ENCODE measurements at places on chromosomes 1 and 21. TPM values are rescaled to one million over a fixed set of nuclear protein-coding genes. Genes with fewer than 3 reads are reported as not detected.

DNA sequence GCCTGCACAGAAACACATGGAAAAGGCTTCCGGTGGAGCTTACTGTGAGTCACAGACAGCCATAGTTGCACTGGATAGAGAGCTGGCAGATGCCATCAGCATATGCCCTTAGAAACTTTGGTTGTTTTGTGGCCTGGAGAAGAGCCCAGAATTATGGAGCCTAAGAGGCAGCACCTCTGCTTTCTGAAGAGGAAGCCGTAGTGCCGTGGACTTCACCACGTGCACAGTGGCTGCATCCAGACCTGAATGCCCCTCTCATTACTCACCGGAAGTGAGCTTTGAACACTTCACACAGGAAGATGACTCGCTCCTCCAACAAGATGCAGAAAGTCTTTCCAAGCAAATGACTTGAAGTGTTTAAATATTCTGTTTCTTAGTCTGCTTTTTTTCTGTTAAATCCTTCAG is 28.4 kb downstream of the JUN start:
- peak; percentile 87 for ATAC-seq

DNA sequence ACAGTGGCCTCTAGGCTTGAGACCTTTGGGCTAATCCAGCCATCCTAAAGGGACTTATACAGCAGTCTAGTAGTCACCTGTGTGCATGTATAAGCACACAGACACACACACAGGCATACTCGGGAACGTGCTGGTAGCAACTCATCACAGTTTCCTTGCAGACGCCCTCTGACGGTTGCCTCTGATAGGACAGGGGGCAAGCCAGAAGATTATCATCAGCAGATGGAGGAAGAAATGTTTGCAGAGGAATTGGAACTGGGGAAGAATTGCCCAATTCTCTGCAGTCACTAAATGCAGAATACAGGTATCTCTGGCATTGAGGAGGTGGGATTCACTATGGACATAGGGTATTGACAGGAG is 222.2 kb downstream of the C1orf94 start:
- no peak for ATAC-seq

Gene GJB3
- total RNA-seq = 0.63 TPM

Gene TMEM61
- not detected for total RNA-seq

- ATAC-seq = peak; percentile 83
These were observed 640.7 kb downstream of the ADGRL2 start for GRCh38 chr1:82441402-82441801.

DNA sequence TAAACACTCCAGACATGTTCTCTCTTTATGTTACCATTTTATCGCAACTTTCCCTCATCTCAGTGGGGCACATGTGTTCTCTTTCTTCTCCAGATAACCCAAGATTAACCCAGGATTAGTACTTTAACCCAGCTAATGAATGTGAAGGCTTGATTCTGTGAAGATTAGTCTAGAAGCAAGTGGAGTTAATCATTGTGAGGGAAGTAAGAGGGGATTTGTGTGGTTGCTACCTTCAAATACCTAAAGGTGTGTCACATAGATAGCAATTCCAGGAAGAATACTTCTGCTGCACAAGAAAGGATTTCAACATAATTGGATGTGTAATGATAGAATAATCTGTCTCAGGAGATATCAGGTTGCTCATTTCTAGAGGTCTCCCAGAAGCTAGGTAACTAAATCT is 327.1 kb downstream of the PBX1 start:
- ATAC-seq = no peak

DNA sequence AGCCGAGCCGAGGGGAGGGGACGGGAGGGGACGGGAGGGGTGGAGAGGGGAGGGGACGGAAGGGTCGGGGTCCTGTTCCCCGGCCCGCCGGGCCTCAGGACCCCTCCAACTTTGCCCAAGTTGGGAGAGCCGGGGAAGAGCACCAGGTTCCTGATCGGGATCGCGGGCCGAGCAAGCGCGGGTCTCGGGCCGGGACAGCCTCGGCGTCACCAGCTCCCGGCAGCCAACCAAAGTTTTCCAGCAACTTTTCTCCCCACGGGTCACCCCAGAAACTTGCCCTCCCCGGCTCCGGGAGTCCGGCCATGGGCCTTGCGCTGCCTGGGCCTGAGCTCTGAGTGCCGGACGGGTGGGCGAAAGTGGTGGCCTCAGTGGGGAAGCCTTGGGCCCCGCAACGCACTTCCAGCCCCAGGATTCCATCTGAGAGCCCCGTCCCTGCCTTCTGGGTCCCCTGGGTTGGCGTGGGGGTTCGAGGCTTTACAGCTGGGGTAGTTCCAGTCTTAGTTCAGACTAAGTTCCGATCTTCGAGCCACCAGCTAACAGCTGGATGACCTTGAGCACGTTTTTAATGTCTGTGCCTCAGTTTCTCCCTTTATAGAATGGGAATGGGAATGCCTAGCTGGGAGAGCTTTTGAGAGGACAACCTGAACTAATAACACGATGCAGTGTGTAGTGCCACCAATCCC is 458 bp downstream of the ZC3H12A start:
- ATAC-seq = no peak

GRCh38 chr1:90712915-90713730 is 4.0 kb downstream of the BARHL2 start:
- ATAC-seq = no peak

Gene PFDN2
- 280 TPM for total RNA-seq

DNA sequence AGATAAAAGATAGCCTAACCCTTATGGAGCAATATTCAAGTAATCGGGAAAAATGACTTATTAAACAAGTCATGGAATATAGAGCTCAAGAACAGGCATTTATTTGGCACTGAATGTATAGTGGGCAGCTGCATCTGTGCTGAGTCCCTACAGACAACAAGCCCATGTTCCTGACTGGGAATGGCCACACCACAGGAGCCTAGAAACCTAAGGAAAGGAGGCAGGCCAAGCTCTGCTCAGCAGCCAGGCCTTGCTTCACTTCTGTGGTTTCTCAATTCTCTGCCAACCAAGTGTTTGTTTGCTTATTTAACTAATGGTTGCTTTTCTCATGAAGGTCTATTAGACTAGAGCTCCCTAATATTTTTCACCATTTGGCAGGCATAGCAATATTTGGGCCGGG is 21.5 kb downstream of the AK2 start:
- no peak for ATAC-seq

- peak; percentile 12 for ATAC-seq
These were observed 20.7 kb upstream of the DNASE2B start for GRCh38 chr1:84377480-84378095.

DNA sequence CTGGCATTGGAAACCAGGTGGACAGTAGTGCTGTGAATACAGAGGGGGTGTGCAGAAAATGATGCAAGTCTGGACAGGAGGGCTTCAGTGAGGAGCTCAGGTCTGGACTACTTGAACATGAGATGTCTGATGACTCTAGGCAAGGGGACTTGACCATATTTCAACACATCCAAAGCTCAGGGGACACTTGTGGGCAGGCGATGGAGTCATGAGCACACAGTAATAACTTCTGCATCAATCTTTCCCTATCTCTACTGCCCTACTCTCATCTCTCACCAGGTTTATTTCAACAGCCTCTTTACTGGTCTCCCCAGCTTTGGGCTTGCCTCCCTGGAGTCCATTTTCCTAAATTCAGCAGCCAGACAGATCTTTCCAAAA is 21.9 kb downstream of the FMO2 start:
- ATAC-seq = peak; percentile 17

DNA sequence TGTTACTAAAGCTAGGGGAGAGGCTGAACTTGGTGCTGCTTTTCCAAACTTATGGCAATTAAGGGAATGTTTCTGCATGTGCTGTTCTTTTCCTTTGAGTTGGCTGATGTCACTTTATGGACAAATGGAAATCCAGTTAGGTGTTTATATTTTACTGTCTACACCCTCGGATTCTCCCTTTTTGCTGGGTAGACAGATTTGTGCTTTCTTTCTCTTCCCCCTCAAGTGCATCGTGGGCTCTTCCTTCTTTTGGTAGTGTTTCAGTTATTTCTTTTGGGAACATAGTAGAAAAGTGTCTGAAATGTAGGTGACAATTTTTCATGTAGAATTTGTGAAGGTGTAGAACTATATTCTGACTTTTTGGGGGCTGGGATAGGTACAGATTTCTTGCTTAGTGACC is 22.9 kb downstream of the SYT14 start:
- ATAC-seq = no peak

DNA sequence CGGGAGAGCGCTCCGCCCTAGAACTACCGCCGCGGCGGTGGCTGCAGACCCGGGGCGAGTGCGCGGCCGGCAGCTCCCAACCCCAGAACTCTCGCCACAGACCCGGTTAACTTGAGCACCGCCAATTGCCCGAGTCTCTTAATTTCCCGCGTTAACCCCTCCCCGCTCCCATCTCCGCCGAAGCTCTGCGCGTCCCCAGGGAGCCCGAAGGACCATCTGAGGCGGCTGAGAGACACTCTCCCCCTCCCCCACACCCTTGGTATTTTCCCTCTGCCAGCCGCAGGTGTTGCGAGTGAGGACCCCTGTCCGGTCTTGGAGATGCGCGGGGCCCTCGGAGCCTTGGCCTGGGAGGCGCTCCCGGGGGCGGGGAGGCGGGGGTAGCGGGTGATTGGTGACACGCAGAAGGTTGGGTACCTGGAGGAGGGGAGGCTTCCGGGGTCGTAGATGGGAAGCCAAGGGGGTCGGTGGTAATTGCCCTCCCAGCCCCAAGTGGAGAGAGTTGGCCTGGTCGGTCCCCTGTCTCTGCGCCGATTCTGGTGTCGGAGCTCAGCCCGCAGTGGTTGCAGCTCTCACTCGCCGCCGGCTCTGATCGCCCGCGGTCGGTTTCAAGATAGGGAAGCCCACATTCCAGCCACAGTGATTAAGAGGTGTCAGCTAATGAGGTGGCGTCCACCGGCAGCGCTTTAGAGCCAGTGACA is 858 bp upstream of the SUSD4 start:
- ATAC-seq = peak; percentile 2

DNA sequence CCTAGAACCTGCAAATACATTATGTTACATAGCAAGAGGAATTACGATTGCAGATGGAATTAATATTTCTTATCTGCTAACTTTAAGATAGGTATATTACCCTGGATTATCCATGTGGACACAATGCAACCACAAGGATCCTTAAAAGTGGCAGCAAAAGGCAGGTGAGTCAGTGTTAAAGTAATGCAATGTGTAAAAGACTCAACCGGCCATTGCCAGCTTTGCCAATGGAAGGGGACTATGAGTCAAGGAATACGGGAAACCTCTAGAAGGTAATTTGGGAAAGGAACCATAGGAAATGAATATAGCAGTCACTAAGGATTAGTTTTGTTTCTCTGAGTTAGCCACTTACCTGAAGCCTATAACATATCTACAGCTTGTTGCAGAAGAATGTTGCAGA is 692.1 kb upstream of the ZP4 start:
- ATAC-seq = no peak

- ATAC-seq = no peak
These were observed 49.2 kb downstream of the S1PR1 start for GRCh38 chr1:101285922-101286570.

- no peak for ATAC-seq
These were observed 1.7 kb upstream of the JUN start for GRCh38 chr1:58785442-58786058.
